CD8-positive, alpha-beta memory T cell (primary cell): ENCODE measurements at places on chromosomes 11 and 22.

DNA sequence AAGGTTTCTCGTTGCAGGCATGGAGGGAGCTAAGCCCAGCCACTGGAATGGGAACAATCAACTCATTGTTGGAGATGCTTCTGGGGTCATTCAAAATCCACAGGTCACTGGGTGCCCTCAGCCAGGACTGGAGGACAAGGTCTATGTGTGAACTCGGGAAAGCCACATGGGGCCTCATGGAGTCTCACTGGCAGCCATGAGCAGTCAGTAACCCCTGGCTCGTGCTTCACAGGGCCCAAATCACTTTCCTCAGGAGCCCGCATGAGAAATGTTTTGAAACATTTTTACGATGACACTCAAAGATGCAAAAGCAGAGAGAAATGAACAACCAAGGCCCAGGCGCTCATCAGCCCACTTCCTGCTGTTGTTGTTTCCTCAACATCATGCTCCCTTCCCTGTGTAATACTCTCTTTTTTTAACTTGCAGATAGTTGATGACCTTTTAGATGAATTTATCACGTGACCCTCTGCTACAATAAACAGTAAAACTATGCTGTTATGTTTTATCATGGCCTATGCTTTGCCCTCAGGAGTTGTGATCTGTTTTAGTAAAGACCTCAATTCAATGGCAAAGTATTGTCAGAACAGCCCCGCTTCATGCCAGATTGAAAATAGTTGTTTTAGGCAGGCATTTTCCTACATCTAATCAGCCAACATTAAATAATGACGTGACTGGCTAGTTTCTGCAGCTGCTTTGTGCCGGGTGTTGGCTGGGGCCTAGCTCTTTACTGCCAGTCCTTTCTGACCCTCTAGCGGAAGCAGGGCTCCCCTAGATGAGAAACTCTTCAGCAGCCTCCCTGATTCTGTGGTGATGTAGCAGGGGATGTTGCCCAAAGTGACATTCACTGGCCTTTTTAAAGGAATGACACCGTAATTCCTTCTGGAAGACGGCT, 39.7 kb downstream of the ADAMTS15 start:
- no peak for DNase-seq

GRCh38 chr11:70849031-70849430, 403.3 kb downstream of the SHANK2 start:
- DNase-seq = no peak

- no peak for DNase-seq
These were observed 2.0 kb downstream of the CLCF1 start for GRCh38 chr11:67371189-67371910.

- no peak for DNase-seq
These were observed 322.5 kb upstream of the SORL1-AS1 start for GRCh38 chr11:121775276-121775675.

DNA sequence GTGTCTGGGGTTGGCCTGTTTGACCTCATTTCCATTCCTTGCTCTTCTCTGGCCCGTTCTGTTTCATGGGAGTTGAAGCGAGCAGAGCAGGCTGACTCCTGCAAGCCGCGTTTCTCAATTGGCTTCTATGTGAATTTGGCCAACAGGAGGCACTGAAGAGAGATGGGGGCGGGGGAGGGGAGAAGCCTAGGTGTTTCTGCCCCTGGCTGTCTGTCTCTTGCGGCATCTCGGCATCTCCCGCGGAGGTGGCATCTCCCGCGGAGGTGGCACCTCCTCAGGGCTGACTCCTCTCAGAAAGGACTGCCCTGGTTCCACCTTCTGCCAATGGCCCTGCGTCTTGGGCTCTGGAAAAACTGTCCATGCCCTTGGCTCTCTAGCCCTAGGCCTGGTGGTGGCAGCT, 125.6 kb upstream of the CSNK2A3 start:
- DNase-seq = no peak

DNA sequence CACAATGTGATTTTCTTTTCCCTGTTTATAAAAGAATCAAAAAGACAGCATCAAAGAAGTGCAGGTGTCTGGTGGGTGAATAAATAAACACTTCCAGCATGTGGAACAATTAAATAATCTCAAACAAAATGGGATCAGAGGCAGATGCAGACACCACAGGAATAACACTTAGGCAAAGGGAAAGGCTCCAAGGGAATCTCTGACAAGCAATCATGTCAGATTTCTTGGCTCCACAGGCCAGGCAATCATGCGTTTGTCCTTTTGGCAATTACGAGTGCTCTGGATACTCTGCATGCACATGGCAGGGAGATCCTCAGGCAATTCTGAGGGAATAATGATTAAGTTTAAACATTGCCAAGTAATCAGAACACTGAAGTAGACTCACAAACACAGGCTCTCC, 403.5 kb upstream of the LUZP2 start:
- no peak for DNase-seq

- DNase-seq = no peak
These were observed 30.1 kb downstream of the BRSK2 start for GRCh38 chr11:1419811-1420210.
